Activated CD4-positive, alpha-beta T cell treated with anti-CD3 and anti-CD28 coated beads, Interleukin-2, amount 50 U/mL, for 48 hours (primary cell): ENCODE measurements at places on chromosomes 1 and 21.

- DNase-seq = no peak
Measured at GRCh38 chr1:18630511-18631495, at the start of gene PAX7. PAX7 (plus strand) TSS chr1:18630846; CDS start chr1:18631604, 758 bp downstream.

DNA sequence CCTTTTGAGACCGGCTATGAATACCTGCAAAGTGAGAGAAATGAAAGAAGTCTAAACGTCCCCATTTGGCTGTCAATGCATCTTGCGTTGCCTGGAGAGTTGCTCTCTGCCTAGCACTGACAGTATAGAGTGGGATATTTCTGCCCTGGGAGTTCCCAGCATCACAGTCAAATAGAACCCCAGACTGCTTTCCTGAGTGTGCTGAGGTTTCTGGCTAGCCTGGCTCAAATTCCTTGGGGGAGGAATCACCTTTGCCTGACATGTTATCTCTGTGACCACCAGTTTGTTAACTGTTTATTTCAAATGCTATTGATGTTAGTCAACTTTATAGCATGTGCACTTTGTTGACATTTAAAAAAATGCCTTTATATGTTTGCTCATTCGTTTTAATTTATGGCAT is 212.0 kb upstream of the FAM78B start:
- no peak for DNase-seq

- no peak for DNase-seq
Measured at GRCh38 chr1:196543833-196544232, 64.4 kb downstream of the KCNT2 start.

DNA sequence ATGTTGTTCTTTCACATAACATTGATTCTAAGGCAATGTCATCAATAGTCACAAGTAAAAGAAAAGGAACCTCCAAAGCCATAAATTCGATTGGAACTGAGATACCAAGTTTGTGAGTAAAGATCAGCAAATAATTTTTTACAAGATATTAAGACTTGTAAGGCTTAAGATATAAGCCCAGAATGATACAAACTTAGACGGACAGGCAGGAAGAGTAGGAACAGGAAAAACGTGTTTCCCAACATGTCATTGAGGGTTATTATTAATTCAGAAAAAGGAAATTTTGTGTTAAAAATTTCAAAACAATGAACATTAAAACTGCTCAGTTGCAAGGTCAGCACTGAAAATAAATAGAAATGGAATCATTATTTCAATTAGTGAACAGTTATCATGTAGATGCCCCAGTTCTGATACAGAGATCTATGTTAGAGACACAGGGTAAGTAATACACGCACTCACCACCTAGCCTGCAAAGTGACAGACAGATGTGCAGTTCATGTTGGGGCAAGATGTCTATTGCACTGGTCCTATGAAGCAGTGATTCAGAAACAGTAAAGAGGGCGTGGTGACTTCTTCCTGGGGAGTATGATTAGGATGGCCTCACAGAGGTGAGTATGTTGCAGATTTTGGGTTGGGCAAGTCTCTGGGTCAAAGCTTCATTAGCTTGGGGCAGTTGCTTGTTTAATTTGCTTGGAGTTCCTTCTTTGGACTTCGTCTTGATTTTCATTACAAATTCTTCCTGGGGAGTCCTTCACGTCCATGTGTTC is 284.4 kb downstream of the SETD4 start:
- no peak for DNase-seq

GRCh38 chr1:108130794-108131193 is 69.3 kb downstream of the SLC25A24 start:
- no peak for DNase-seq

GRCh38 chr1:65255035-65255655 is 54.2 kb upstream of the DNAJC6 start:
- DNase-seq = no peak

DNA sequence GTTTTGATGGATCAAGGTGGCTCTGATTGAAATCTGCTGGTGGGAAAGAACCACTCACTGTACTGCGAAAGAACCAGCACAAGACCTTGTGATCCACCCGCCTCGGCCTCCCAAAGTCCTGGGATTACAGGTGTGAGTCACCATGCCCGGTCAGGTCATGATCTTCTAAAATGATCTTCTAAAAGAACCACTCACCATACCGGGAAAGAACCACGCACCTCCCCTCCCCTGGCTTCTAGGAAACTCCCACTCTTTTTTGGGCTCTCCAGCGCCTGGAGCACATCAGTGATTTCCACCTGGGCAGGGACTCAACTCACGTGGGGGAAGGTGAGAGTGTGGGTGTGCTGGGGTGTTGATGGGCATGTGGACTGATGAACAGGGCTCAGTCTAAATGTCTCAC is 7.9 kb upstream of the RAB7B start:
- peak; percentile 12 for DNase-seq

DNA sequence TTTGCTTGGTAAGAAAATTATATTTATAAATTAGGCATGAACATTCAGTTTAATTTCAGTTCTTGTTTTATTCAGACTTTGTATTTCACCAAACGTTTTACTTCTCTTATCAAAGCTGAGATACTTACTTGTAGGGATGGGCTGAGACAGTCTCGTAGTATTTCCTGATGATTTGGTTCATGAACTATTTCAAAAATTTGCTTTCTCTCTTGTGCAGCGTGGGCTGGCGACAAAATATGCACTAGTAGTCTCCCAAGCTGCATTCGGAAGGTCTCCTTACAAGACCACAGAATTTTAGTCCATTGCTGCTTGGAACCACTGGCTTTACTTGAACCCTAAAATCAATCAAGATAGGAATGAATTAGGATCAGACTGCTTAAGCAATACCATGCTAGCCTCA is 91.7 kb upstream of the GNG4 start:
- no peak for DNase-seq

DNA sequence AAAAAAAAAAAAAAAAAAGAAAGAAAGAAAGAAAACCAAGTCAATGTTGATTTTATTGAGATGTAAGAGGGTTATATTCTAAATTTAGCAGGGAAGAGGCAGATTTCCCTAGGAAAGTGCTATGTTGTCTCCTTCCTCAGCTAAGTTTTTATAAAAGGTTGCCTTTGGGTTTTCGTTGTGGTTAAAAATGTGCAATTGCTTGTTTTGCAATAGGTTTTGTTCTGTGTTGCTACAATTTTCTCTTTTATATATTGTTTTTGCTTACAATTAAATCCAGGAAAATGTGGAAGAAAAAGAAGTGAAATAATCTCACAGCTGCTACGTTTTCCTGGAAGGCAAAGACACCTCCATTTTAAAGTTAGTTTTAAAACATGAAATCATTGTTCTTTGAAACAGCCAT is 136.7 kb upstream of the C1orf105 start:
- DNase-seq = no peak

DNA sequence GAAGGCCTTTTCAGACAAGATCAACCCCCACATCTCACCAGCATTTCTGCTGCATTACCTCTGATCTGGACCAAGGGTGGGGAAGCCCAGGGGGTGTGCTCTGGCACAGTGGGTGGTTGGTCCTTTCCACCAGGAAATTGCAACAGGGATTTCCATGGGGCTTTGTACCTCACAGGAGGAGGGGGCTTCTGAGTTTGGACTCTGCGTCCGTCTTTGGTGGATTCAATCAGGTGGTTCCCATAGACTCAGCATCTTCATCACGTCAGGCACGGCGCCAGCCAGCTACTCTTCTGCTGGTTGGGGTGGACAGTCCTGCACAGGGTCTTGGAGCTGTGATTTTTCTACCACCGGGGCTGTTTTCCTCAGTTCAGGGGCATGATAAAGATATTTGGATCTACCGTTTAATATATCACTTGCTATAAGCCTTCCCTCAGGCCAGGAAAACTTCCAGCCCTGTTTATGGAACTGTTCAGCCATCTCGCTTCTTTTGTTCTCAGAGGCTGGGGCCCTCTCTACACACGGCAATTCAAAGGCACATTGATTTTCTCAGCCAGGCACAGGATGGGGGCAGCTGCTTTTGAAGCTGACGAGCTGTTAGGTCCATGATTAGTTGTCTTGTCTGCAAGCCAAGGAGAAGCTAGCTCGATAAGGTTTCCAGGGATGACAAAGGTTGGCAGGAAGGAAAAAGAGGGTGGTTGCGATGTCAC is 467.3 kb downstream of the CAMTA1 start:
- DNase-seq = no peak

DNA sequence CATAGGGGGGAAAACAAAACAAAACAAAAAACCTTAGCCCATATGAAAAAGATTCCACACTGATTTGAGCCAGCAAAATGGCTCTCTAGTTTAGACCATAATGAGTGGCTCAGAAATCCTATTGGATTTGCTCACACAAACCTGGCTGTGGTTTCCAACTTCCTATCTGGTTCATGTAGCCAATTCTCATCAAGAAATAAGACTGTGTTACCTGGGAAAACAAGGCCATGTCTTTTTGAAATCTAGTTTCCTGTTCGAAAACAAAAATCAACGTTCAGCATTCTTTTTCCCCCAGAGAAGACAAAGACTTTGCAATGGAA is 69.2 kb downstream of the TBX15 start:
- DNase-seq = no peak

DNA sequence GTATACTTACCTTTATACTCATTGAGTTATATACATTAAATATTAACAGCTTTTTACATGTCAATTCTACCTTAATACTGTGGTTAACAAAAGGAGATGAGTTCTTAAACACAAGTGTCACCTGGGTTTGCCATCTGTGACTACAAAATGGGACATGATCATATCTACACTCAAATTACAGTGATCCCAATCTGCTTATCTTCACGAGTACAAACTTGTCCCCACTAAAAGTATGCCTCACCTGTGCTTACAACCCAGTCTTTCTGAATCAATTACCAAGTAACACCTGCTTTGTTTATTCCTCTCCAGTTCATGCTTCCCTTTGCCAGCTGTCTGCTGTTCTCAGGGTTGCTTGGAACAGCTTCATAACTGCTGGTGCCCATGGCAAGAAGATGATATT is 8.8 kb downstream of the CD1E start:
- no peak for DNase-seq

DNA sequence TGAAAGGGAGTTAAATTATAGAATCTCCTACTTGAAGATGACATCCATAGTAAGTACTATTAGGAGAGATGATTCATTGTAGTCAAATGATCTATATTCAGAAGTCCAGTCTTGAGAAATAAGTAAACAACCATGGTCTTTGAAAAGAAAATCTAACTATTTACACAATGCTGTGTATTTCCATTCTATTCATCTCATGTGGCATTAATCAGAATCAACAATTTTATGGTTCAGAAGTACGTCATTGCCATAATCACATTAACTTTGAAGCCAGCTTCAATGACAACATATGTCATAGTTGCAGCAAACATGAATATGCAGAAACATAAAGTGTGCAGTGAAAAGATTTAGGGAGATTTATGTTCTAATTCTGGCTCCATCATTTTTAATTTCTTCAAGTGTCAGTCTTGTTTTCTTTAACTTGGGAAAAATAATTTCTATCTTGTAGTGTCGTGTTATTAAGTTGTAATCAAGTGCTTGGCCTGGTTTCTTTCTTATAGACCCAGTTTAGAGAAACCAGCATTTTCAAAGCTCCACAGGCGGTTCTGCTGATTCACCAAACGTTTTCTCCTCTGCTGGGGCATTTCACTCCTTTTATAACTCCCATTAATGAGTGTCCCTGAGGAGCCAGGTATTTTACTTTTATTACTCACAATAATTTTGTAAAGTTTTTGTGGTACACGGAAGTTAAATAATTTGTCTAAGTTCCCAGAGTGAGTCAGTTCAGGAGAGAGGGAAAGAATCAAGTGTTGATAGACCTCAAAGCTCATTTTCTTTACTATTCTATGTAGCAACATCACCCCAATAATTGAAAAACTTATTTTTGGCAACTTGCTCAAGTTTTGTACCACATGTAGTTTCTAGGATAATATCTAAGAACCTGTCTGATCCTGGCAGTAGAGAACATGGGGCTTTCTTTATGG is 35.9 kb upstream of the PTGS2 start:
- no peak for DNase-seq

DNA sequence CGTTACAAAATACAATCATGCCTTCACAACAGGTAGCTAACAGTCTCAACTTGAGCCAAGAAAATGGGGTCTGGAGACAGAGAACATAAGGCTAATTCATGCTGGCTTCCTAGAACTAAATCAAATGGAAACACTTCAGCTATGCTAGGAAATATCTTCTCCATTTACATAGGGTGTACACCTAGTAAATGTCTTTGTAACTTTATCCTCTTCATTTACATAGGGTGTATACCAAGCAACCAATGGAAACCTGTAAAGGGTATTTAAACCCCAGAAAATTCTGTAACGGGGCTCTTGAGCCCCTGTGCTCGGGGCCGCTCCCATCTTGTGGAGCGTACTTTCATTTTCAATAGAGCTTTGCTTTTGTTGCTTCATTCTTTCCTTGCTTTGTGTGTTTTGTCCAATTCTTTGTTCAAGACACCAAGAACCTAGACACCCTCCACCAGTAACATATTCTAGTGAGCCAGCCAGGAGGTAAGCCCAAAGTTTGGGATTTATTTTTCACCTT is 19.5 kb upstream of the CYP4X1 start:
- no peak for DNase-seq
